ENCODE measurements at places on chromosomes 16 and 17.

GRCh38 chr17:82947051-82947991, 107.5 kb upstream of the ZNF750 start:
- no peak for DNase-seq

GRCh38 chr16:53090286-53090590, 35.4 kb downstream of the CHD9 start:
- no peak for DNase-seq

- DNase-seq = no peak
These were observed 191.9 kb upstream of the AXIN2 start for GRCh38 chr17:65753348-65753747.

DNA sequence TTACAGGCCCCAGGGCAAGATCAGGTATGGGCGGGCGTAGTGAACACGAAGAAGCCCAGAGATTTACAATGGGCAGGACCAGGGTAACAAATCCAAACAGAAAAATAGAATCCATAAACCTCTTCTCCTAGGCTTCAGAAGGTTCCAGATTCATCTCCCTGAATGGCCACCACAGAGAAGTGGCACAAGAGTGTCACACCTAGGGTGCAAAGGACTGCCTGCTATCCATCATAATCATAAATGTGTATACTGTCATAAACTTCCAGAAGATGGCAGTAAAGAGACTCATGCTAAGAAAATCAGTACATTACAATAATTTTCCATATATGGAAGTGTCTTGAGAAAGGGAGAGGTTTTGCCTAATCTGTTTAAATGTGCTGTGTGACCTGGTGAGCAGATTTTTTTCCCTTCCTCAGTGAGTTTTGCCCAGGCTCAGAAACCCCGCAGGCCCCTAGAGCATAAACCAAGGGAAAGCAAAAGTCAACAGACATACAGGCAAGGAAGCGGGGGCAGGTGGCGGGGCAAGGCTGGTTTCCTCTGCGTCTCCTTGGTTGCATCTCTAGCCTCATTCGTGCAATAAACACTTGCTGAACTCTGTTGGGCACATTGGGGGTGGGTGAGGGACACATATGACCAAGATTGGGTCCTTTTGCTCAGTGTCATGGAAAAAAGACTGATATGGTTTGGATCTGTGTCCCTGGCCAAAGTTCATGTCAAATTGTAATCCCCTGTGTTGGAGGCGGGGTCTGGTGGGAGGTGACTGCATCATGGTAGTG, 92.0 kb upstream of the CDH5 start:
- DNase-seq = no peak

DNA sequence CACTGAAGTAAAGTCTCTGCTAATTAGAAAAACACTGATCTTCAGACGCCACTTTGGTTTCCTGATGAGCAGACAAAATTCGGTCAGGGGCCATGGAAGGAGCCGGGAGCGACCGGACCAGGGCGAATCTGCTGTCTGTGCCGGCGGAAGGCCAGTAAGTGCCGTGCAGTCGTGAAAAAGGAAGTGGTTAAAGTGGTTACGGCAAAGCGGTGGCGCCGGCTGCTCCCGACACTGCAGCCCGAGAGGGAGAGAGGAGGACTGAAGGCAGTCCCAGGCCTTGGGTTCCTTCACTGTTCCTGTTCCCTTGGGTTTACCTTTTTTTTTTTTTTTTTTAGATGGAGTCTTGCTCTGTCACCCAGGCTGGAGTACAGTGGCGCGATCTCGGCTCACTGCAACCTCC, 17.3 kb upstream of the HEXD start:
- DNase-seq = peak; percentile 13

DNA sequence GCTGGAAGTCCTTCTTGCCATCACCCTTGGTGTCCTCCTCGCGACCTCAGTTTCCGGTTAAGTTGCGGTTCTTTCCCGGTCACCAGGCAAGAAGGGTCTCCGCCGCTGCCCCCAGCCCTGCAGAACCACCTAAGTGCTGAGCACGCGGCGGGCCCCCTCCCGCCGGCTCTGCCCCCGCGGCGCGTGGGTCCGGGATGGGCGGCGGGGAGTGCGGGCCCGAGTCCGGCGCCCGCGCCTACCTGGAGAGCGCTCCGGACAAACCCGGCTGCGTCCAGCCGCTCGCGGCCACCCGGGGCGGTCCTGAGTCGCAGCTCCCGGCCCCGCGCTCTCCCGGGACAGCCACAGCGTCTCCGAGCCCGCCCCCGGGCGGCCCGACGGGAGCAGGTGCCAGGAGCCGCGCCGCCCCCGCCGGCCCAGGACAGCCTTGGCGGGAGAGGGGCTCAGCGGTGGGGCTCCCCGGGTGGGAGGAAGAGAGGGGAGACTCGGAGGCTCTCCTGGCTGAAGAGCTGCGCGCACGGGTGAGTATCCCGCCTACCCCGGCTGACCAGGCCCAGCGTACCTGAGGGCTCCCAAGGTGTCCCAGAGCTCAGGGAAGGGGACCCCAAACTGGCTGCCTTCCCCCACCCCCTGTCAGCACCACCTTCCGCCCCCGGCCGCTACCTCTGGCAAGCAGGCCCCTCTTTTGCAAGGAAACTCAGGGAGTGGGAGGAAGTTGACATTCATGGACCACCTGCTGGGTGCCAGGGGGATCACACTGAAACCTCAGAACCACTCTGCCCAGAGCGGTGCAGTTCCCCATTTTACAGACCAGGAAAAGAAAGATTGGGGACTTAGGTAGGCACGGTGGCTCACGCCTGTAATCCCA, 22.2 kb upstream of the C17orf113 start:
- DNase-seq = no peak

DNA sequence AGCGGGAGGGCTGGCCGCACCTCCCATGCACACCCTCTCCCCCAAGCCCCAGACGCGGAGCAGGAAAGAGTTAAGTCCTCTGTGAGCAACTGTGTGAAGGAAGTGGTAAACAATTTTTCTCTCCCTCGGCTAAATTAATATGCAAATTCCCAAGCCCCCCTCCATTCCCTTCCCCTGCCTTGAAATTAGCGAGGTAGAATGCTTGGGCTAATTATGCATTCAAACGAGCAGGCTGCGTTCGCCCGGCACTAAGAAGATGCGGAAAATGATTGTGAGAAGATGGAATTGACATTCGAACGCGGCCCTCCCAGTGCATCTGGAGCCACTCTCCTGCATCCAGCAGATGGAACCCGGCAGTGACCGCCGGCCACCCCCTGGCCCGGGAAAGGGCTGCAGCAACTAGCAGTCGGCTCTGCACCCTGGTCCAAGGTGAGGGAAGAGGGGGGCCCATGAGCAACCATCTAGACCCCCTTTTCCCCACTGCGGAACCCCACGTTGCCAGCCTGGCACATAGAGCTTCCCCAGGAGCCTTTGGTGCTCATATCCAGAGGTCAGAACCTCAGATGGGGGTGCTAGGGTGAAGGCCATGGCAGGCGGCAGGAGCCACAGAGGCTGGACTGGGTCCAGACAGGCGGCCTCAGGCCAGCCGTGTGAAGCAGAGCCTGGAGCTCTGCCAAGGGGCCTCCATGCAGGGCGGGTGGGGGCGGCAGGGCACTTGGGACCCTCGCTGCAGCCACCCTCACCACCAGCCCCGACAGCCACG, 49.1 kb upstream of the ACSF3 start:
- no peak for DNase-seq

DNA sequence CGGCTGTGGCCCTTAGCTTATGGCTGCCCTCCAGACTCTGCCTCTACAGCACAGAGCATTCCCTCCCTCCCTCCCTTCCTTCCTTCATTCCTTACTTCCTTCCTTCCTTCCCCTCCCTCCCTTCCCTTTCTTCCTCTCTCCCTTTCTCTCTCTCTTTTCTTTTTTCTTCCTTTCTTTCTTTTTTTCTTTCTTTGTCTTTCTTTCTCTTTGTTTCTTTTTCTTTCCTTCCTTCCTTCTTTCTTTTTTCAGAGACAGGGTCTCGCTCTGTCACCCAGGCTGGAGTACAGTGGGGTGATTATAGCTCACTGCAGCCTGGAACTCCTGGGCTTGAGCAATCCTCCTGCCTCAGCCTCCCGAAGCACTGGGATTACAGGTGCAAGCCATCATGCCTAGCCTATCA, 11.7 kb downstream of the TMEM92 start:
- no peak for DNase-seq

- no peak for DNase-seq
These were observed 346.9 kb downstream of the C16orf95 start for GRCh38 chr16:86970279-86970678.

DNA sequence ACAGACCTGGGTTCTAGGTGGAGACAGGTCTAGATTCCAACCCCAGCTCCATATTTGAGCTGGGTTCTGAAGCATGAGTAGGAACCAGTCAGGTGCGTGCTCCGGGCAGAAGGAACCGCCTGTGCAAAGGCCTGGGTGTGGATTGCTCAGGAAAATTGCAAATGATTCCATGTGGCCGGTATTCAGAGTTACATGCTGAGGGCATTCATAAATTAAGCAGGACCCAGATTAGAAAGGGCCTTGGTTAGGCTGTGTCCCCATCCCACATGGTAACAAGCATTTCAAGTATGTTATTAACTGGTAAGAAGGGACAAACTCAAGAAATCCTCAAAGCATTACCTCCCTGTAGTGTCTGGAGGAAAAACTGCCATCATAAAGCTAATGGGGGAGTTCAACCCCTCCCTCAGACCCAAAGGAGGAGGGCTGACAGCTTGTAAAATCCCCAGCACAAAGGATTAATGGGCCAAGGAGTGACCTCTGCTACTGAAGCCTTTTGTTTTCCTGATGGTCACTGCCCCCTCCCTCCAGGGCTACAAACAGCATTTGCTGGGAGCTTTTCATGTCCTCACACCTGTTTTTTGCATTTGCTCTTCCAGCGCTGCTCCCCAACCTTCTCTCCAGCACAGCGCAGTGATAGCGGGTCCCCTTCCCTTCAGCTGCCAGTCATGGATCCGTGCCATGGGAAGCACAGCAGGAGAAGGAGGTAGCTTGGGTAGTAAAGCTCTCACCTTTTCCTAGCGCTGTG, 218.0 kb downstream of the C16orf95 start:
- no peak for DNase-seq

- no peak for DNase-seq
These were observed 6.2 kb downstream of the SLC13A5 start for GRCh38 chr17:6706996-6707395.

GRCh38 chr16:11848842-11849241, 2.5 kb downstream of the RSL1D1 start:
- DNase-seq = no peak

GRCh38 chr17:60743799-60744198, 66.1 kb downstream of the BCAS3 start:
- no peak for DNase-seq

GRCh38 chr16:10325783-10326543, 59.9 kb upstream of the ATF7IP2 start:
- no peak for DNase-seq

- no peak for DNase-seq
These were observed 13.6 kb upstream of the TMEM220 start for GRCh38 chr17:10743316-10744009.

DNA sequence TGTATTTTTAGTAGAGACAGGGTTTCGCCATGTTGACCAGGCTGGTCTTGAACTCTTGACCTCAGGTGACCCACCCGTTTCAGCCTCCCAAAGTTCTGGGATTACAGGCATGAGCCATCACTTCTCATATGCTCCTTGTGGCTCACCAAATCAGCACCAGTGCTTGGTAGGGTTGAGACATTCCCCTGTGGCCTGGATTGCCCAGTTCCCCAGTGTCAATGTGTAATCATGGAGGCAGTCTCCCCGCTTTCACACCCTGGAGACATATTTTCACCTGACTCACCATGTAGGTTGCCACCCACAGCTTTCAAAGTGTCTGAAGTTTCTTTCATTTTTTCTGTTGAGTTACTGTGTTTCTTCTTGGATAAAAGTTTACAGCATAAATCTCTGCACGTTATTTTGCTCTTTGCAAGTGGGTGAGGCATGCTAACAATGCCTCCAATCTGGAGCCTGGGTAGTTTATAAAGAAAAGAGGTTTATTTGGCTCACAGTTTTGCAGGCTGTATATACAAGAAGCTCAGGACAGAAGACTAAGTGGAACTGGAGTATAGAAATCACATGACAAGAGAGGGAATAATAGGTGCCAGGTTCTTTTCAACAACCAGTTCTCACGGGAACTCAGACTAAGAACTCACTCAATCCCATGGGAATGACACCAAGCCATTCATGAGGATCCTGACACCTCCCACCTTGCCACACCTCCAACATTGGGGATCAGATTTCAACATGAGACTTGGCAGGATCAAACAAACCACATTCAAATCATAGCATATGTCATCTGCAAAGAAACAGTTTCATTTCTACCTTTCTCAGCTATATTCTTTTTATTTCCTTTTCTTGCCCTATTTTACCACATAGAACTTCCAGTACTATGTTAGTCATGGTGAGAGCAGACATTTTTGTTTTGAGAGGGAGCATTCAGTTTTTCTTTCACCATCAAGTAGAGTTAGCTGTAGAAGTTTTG, 113.2 kb downstream of the PHKB start:
- no peak for DNase-seq

DNA sequence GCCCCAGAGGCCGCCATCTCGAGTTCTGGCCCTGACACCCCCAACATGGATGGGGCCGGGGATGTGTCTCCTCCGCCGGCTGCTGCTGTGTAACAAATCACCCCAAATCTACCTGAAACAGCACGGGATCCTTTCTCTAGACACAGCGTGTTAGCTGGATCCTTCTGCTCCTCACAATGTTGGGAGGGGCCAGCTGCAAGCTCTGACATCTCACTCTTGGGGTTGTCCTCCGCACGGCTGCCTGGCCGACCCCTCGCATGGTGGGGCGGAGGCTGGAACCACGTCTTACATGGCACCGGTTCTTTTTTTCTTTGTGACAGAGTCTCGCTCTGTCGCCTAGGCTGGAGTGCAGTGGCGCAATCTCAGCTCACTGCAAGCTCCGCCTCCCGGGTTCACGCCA, 11.6 kb upstream of the DEF8 start:
- DNase-seq = no peak

DNA sequence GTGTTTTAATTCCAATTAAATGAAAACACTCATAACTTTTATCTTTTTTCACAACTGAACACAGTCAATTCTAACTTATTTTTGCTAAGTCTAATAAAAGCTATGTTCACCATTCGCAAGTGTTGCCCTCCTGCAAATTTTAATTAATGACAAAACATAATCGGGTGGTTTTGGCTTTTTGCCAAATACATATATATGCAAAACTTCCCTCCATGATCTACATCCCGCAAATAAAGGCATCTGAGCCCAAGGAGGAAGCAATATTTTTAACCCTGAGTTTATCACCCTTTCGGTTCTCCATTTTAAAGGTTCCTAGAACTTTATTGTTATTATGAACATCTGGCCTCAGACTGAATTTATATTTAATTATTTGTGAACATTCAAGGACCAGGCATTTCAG, 507.9 kb downstream of the CDH13 start:
- no peak for DNase-seq

DNA sequence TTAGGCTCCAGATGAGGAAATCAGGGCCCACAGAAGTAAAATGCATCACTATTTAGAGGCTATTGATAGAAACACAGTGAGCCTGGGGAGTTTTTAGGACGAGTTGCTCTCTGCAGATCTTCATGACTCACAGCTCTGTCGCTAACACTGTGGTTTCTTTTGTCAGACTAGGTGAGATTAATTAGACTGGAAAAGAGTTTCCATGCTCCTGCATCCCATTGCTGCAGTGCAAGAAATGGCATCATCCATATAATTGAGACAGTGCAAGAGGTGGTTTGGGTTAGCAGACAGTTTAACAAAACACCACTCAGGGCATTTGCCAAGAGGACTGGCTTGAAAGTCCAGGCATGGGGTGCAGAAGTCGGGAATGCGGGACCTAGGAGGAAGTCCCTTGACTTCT, 198.8 kb upstream of the CACNG5 start:
- DNase-seq = no peak

GRCh38 chr16:48444574-48444973, 59.4 kb upstream of the SIAH1 start:
- no peak for DNase-seq

GRCh38 chr16:6020162-6020985, 922.8 kb upstream of the EEF2KMT start:
- no peak for DNase-seq

Measured in activated T-cell treated with anti-CD3 and anti-CD28 coated beads for 4 hours (primary cell).